ENCODE measurements at places on chromosomes 3 and 15.

GRCh38 chr3:110272525-110272924 lies 799.1 kb upstream of the NECTIN3 start:
- DNase-seq = no peak

- DNase-seq = no peak
Measured at GRCh38 chr3:170610321-170610884, 24.5 kb upstream of the SLC7A14 start.

- no peak for DNase-seq
Measured at GRCh38 chr15:48642795-48643194, 2.7 kb downstream of the FBN1 start.

DNA sequence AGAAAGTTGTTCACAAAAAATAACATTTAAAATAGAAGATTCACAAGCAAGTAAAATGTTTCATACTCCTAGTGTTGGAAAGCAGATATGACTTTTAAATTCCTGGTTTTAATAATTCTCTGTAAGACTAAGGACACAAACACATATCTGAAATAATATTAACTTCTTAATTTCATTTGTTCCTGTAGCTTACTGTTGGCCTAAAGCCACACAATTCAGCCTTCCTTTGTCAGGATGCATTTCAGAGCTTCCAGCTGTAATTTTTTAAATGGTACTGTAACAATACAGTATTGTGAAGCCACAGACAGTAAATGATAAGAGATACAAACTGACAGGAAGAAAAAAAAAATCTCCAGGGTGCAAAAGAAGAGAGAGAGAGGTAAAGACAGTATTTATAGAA lies 84.2 kb downstream of the TMCC1 start:
- DNase-seq = no peak

DNA sequence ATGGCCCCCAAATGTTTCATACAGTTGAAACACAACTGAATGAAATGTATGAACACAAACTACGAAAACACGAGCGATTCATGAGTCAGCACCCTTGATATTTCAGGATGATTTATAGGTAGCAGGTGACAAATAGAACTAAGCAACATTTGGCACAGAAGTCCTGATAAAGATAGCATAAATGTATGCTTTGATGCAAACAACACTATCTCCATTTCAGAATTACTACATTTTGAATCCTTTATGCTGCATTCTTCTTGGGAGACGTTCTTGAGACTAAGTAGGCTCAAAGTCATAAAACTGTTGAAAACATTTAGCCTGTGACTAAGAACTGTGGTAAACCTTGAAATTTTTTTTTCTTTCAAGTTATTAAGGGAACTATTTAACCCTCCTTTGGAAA lies 200.3 kb upstream of the ICE2 start:
- DNase-seq = no peak

GRCh38 chr3:71226565-71227269 lies 356.8 kb downstream of the FOXP1 start:
- DNase-seq = no peak

GRCh38 chr3:73009008-73009407 lies 12.4 kb downstream of the PPP4R2 start:
- DNase-seq = no peak

DNA sequence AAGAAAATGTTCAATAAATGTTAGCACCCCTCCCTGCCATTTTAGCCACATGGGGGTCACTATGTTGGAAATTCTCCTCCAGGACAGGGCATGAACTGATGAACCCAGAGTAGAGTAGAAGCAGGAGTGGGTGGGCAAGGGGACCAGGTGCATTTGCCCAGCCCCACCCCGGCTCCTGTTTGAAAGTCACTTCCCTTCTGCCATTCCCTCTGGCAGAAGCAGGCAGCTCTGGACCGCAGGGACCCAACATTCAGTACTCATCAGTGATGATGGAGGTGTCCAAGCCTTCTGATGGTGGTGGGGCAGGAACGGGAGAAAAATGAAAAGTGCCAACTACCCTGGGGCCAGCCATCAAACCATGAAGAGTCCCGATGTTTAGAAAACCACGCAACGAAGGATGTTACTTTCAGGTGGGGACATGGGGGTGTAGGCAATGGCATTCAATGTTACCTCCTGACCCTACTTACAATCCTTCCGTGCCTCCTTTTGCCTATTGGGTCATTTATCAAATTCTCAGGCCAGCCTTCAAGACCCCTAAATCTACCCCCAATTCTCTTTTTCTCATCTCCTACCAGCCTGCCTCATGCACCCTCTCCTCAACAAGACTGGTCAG lies 17.2 kb downstream of the UBAP1L start:
- DNase-seq = no peak

DNA sequence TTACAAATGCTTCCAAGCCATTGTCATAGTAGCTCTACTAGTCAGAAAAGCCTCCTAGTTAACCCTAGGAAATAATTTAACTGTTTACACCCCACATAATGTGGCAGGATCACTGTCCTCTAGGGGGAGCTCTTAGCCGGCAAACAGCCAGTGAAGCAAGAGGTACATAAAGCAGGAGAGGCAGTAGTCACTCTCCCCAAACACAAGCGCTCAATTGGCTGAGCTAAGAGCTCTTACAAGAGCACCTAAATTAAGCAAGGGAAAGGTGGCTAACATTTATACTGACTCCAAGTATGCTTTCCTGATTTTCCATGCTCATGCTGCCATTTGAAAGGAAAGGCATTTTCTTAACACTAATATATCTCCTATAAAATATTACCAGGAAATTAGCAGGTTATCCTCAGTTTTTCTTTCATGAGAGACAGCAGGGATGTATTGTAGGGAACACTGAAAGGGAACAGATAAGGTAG lies 37.6 kb downstream of the NCEH1 start:
- peak; percentile 70 for DNase-seq

GRCh38 chr3:30421266-30421665 lies 185.1 kb upstream of the TGFBR2 start:
- no peak for DNase-seq

DNA sequence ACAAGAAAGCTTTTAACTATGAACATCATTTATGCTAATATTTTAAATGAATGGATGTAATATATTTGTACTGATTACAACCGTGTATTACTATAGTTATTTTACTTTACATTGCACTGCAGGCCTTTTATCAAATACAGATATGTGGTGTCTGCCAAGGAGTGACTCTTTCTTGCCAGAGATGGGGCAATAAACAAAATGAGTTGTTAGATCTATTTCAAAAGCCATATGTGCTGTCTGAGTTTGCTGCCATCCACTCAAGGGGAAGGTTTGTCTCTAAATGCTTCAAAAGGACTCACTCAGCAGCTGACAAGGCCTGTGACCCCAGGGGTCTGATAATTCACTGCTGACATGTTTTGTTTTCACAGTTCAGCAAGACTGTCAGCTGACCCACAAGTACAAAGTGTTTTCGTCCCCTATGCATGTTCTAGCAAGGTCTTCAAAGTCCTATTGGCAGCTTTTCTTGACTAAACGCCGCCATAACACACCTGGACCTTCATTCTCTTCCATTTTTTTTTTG lies 41.3 kb upstream of the ZBED2 start:
- no peak for DNase-seq

DNA sequence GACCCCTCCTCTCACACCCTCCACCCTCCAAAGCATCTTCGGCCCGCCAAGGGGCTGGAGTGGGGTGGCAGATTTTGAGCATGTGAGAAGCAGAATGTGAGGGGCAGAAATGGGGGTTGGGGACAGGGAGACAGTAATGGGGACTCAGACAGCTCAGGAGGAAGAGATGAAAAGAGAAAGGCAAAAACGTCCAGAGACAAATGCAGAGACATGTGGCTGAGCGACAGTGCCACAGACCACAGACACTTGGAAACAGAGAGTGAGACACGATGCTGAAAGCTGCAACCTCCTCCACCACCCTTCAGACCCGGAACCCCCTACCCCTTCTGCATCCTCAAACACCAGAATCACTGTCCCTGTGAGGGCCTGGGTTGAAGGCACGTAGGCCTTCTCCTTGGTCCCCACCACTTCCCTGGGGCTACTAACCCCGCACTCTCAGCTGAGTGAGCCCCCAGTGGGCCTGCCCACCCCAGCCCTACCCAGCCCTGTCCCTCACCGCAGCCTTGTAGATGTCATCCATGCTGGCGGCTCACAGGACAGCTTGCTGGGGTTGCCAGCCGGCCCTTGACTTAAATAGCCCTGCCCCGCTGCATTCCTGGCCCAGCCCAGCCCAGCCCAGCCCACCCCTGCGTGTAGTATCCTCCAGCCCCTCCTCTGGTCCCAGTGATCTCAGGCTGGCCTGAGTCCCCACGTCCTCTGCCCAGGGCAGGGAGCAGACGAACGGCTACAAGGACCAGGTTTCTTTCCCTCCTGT lies at the start of gene TNNC1:
TSS of gene TNNC1 (minus strand) at position 546 of the 754 bp plus-strand sequence. CDS start at position 520, 26 bp downstream.
- no peak for DNase-seq

- no peak for DNase-seq
Measured at GRCh38 chr3:52084954-52085680, 28.7 kb upstream of the DUSP7 start.

DNA sequence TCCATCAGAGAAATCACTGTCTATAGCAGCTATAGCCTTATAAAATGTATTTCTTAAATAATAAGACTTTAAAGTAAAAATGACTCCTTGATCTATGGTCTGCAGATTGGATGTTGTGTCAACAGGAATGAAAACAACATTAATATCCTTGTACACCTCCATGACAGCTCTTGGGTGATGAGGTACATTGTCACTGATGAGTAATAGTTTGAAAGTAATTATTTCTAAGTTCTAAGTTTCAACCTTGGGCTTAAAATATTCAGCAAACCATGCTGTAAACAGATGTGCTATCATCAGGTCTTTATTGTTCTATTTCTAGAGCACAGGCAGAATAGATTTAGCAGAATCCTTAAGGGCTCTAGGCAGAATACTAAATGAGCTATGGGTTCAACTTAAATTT lies 568.2 kb upstream of the BCHE start:
- DNase-seq = no peak

DNA sequence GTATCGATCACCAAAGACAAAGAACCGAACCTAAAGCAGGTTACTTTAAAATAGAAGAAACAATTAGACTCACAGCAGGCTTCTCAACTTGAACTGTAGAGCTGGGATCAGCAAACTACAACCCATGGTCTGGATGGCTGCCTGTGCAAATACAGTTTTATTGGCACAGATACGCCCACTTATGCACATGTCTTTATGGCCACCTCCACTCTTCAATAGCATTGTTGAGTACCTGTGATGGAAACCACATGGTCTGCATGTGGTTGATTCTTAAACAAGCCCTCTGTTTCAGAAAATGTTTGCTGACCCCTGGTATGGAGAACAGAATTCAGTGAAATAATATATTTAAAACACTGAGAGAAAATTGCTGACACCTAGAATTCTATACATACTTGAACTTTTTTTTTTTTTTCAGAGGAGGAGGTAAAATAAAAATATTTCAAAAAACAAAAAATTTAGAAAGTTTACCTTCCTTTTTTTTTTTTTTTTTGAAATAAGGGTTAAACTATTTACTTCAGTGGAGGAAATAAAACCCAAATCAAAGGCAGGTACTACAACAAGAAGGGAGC lies 263.8 kb upstream of the ATP10A start:
- DNase-seq = peak; percentile 73

DNA sequence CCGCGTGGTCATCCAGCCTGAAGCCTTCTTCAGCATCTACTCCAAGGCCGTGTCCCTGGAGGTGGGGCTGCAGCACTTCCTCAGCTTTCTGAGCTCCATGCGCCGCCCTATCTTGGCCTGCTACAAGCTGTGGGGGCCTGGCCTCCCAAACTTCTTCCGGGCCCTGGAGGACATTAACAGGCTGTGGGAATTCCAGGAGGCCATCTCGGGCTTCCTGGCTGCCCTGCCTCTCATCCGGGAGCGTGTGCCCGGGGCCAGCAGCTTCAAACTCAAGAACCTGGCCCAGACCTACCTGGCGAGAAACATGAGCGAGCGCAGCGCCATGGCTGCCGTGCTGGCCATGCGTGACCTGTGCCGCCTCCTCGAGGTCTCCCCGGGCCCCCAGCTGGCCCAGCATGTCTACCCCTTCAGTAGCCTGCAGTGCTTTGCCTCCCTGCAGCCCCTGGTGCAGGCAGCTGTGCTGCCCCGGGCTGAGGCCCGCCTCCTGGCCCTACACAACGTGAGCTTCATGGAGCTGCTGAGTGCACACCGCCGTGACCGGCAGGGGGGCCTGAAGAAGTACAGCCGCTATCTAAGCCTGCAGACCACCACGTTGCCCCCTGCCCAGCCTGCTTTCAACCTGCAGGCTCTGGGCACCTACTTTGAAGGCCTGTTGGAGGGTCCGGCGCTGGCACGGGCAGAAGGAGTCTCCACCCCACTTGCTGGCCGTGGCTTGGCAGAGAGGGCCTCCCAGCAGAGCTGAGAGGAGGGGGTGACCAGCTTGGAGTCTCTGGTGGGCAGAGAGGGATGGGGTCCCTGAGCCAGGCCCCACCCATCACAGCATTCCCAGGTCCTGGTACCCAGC lies 37.9 kb downstream of the GOLGA6A start:
- DNase-seq = no peak

GRCh38 chr15:40808861-40809450 lies 1.7 kb upstream of the DNAJC17 start:
- DNase-seq = no peak

- no peak for DNase-seq
Measured at GRCh38 chr3:115658032-115658336, 34.7 kb downstream of the GAP43 start.

GRCh38 chr3:129384594-129385323 lies 43.7 kb downstream of the EFCAB12 start:
- no peak for DNase-seq

GRCh38 chr3:155871746-155872158 lies 1.3 kb downstream of the GMPS start:
- no peak for DNase-seq

GRCh38 chr15:83960192-83960829 lies 275.3 kb upstream of the GOLGA6L4 start:
- no peak for DNase-seq

DNA sequence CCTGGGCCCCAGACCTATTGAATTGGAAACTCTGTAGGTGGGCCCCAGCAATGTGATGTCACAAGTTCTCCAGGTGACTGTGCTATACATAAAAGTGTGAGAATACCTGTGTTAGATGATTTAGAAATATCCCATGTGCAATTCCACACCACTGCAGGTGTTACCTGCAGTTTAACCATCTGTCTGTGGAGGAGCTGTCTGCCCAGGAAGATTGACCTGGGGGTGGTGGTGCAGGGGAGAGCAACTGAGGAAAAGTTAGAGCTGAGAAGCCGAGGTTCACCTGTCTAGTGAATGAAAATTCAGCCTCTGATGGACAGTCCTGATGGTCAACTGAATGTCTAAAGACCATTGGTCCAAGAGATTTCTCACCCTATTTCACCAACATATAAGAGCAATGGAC lies 132.2 kb upstream of the SLC24A5 start:
- DNase-seq = no peak

- DNase-seq = peak; percentile 14
Measured at GRCh38 chr3:176953106-176954060, 243.9 kb downstream of the TBL1XR1 start.

DNA sequence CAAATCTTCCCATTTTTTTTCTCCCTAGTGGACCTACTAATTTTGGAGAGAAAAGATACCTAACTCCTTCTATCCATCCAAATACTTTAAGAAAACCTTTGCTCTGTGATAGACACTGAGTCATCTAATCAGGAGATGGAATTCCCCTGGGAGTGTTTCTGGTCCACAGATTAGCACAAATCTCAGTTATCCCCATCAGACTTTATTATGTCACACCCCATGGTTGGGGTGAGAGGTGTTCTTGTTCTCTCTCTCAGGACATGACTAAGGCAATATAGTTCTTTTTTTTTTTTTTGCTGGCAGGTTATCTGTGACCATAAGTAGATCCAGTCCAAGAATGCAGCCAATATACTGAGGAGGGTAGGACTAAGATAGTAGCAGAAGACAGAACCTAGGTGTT lies 15.8 kb downstream of the SLC9A9 start:
- no peak for DNase-seq

Measured in NCI-H2029 treated with DMSO at 0.1 percent for 48 hours (cell line).